ENCODE measurements at places on chromosomes 6 and 20.

DNA sequence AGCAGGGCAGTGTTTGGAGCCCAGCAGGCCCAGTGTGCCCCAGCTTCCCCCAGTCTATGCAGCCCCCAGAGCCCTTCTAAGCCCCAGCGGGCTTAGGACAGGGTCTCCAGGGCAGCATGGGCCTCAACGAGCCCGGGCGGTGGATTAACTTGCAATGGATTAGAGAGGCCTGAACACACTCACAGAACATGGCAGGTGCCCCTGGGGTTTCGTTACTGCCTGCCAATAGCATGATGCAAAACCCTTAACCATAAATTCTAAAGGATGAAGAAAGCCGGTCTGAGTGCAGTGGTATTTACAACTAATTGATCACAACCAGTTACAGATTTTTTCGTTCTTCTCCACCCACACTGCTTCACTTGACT is 18.9 kb downstream of the ENTPD6 start:
- DNase-seq = no peak

DNA sequence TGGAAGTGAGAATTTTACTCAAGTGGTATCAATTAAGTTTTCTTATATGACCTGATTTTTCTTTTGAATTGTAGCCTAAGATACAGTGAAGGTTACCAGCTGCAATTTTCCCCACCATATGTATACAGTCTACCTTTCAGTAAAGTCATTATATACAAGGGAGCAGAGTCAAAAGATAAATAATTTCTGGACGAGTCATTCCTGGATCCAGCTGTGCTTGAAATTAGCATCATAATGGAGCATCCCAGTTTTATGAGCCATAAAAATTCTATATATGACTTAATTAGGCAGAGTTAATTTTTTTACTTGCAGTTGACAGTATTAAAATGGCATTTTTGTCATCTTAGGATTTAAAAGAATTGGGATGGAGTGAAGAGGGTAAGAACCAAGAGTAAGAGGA is 1008.4 kb downstream of the PHF3 start:
- DNase-seq = no peak

- no peak for DNase-seq
Measured at GRCh38 chr6:90448836-90449235, 138.0 kb downstream of the MAP3K7 start.

DNA sequence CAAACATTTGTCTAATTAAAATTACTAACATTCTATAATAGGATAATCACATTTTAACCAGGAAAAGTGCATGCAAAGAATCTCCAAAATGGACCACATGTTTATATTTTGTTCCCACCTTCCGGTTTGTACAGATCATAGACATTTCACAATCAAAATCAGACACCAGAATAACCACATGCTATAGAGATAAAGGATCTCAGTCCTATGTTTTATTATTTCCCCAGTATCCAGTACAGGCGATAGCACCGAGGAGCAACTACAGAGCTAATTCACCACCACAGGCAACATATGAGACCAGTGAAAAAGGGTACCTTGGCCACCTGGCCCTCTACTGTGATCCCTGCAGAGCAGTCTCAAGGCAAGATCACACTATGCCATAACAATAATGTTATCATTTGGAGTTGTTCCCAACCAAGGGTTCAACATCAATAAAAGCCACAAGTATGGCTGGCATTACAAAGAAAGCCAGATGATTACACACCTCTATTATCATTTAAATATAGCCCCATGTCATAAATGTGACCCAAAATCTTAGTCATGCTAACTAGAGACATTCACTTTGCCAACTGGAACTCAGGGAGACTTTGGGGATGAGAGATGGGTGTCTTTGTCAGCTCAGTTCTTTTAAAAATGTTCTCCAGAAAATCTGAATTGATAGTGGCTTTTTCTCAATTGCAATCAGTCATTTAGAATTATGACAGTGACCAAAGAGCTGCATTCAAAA is 46.7 kb downstream of the RALGAPA2 start:
- no peak for DNase-seq

Data from T-helper 17 cell (primary cell).